ENCODE measurements at places on chromosomes 2 and 18.

- DNase-seq, result peak; percentile 34
These were observed 3.7 kb upstream of the CRIM1 start for GRCh38 chr2:36351736-36352349.

DNA sequence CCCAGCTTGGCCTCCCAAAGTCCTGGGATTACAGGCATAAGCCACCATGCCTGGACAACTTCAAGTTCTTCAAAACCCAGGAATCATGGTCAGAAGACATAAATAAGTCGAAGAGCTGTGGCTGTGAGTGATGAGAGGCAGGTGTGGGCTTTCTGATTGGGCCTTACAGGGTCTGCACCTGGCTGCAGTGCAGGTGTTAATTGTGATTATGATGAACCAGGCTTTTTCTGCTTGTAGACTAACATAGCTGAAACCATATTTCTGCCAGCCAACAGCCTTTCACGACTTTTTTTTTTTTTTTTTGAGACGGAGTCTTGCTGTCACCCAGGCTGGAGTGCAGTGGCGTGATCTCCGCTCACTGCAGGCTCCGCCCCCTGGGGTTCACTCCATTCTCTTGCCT is 14.9 kb upstream of the DTNB start:
- no peak for DNase-seq

DNA sequence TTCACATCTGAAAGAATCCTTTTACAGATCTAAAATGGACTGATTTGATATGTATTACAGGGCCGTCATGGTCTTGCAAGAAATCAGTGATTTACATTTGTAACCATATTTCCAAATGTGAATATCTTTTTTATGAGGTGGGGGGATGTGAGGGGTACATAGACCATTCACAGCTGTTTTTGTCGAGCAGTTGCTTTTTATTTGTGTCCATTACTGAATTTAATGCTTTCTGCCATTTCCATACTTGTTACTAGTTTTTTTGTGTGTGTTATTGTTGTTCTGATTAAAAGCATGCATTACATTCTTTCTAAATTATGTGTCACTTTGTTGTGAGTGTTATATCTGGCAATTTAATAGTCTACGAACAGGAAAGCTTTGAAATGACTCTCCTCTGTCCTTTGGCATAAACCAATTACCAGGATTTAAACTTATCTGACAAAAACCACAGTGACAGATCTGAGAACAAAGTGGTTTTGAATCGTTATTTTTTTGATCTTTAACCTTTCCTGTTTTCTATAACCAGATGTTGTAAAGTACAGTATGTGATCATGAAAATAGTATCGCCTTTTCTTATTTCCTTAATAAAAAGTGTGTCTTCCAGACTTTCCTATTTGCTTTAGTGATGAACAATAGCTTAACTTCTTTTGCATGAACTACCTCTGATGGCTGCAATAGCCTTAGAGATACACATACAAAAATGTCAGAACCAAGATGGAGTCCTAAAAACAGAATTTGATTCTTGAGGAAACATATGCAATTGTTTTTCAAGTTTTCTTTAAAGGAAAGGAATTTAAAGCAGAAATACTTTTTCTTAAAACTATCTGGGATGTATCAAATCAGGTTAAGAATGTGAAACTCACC is 354.2 kb upstream of the ACVR2A start:
- DNase-seq, result no peak

GRCh38 chr2:240620149-240620731 is 5.0 kb upstream of the GPR35 start:
- no peak for DNase-seq

DNA sequence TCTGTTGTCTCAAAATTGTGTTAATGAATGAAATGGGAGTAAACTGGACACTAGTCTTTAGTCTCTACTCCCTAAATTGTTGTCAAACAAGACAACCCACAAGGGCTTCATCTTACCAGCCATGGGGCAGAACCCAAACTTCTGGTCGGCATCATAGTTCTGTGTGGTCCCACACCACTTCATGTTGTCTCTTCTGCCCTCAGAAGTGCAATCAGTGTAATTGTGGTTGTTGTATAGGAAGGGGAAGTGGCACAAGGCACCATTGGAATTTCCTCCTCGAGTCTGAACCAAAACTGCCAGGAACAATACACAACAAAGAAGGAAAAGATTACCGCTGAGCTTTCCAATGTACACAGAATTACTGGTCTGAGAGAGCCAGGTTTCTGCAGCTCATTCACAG is 12.6 kb downstream of the FN1 start:
- no peak for DNase-seq

- DNase-seq, result no peak
These were observed 715.1 kb upstream of the SLC8A1 start for GRCh38 chr2:41167014-41167413.

DNA sequence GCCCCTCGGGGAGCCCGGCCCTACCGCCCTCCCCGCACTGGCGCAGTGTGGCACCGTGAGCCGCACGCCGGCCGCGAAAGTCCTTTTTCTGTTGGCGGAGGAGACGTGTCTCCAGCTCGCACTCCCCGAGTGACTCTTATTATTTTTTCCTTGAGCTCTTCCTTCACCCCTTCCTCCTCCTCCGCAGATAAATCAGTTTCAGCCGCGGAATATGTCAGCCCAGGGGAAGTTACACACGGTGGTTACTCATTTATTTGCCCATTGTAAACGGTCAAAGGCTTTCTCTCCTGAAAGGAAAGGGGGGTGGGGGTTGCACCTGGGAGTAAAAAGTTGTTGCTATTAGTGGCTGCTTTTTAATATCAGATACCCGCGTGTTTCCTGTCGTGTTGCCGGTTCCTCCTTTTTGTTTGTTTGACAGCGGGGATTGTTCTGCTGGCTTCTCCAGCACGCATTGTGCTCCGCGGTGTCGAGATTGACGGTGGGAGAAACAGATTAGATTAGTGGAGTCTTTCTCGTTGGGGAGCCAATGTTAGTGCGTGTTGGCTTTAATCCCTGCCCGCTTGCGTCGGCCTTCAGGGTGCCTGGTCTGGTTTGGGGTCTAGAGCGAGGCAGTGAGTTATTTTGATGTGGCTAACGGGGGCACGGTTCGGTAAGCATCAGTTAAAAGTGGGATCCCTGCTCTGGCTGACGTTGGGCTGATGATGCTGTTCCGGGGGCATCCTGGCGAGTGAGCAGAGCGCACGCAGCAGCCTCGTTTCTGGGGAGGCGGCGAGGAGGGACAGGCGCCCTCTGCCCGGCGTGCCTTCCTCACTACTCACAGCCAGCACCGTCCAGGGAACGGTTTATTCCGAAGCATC is 1.6 kb downstream of the CRIM1 start:
- no peak for DNase-seq

Measured in NCI-H526 treated with DMSO at 0.1 percent for 48 hours (cell line).